ENCODE measurements at places on chromosomes 4 and X.

- no peak for DNase-seq
Measured at GRCh38 chr4:152971053-152971452, 34.9 kb downstream of the FHDC1 start.

DNA sequence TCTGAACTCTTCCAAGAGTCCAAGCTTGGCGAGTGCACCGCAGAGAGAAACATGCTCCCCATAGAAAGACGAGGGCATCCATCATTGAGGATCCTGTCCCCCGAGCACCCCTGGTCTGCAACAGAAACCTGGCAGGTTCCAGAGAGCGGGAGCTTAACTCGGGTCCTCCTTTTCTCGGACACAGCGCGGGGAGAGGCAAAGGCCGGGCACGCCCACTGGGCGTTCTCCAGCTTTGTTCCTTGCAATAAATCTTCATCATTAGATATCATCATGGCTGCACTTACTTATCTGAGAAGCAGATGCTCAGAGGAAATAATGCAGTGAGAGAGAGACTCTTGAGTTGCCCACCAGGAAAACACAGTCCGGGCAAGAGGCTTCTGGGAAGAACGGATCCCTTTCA is 90.1 kb upstream of the PSAPL1 start:
- no peak for DNase-seq

GRCh38 chrX:36504625-36505024 is 503.5 kb upstream of the FAM47C start:
- no peak for DNase-seq

GRCh38 chr4:18733961-18734360 is 712.4 kb upstream of the LCORL start:
- DNase-seq: no peak

- no peak for DNase-seq
Measured at GRCh38 chr4:38177641-38178391, 217.6 kb downstream of the PTTG2 start.

GRCh38 chr4:822361-823175 is 3.4 kb downstream of the CPLX1 start:
- no peak for DNase-seq

- DNase-seq: no peak
Measured at GRCh38 chr4:60718874-60719273, 481.3 kb upstream of the ADGRL3 start.

DNA sequence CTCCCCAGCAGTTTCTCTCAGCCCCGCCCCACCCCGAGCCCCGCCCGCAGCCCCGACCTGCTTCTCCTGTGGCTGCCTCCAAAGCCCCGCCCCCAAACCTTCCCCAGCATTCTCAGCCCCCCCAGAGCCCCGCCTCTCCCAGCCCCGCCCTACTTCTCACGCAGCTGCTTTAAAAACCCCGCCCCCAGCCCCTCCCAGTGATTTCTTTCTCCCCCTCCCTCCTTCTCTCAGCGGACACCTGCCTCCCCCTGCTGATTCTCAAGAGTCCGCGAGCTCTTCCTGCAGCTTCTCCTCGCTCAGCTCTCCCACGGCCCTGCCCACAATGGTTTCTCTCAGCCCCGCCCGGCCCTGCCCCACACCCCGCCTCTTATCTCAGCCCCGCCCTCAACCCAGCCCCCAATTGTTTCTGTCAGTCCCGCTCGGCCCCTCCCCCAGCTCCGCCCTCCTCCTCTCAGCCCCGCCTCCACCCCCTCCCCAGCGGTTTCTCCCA is 636 bp upstream of the EOLA1 start:
- DNase-seq: no peak

GRCh38 chr4:89837993-89838390 is 1.0 kb upstream of the SNCA start:
- DNase-seq: no peak

- no peak for DNase-seq
Measured at GRCh38 chr4:21470535-21470934, 478.0 kb downstream of the KCNIP4 start.

GRCh38 chr4:118936406-118936805 is 47.8 kb downstream of the SYNPO2 start:
- no peak for DNase-seq

- no peak for DNase-seq
Measured at GRCh38 chrX:71489540-71489939, 43.4 kb upstream of the OGT start.

DNA sequence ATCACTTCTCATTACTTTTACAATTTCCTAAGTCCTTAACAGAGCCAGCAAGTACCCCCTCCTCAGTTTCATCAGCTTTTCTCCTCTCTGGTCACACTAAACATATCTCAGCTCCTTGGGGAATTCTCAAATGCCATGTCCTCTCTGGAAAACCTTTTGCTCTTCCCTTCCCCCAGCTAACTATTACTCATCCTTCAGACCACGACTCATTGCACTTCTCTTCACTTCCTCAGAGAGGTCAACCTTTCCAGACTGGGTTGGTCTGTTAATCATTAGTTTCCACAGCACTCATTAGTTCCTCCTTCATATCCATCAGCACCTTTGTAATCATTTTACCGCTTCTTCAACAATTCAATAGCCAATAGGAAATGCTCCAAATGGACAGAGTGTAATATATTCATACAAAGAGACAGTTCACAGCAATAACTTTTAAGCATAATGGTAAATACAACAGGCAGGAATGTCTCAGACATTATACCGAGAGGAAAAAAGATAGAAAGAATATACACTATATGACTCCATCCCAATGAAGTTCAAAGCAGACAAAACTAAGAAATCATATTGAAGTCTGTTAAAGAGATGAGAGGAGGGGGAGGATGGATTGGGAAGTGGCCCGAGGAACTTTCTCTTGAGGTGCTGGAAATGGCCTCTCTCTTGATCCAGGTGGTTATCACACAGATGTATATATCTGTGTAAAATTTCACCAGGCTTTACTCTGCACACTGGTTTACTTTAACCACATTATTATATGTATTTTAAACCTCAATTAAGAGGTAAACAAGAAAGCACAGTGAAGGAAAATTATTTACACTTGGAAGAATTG is 39.6 kb downstream of the DDX60L start:
- no peak for DNase-seq

GRCh38 chrX:149607699-149608098 is 12.6 kb upstream of the HSFX2 start:
- no peak for DNase-seq

DNA sequence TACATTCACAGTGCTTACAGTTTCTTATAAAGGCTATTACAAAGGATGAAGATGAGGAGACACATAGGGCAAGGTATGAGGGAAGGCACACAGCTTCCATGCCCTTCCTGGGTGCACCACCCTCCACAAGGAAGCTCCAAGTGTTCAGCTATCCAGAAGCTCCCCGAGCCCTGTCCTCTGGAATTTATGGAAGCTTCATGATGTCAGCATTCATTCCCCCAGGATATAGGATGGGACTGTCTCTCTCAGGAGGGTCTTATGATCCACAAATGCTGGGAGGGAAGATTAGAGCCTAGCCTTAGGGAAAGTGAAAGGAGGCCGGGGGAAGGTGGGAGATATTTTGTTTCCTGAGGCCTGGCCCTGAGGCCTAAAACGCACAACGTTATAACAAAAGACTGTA is 236.0 kb downstream of the ANK2 start:
- no peak for DNase-seq

DNA sequence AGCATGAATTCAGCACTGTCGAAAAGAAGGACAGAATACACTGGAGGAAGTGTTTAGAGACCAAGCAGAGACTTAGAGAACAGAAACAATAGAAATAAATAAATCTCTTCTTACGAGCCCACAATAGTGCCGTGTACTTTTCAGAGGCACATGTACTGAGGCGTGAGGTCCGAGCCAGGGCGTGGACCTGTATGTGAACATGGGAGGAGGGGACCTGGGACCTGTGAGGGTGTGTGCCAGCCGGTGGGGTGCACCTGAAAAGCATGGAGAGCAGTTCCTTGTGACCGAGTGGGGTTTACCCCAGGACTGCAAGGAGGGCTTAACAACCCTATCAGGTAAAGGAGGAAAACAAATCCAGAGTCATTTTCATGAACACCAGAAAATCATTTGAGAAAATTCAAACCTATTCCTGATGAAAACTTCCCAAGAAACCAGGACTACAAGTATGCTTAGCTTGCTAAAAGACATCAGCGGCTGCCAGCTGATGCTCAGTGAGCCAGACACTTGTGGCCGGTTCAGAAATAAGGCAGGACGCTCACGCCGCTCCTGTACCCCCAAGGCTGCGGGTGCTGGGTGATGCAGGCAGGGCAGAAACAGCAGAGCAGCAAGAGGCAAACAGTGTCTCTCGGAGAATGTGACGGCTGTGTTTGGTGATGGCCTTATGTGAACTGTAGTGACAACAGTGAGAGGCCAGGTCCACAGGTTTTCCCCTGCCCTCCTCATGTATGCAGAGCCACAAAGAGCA is 37.1 kb downstream of the NELFA start:
- no peak for DNase-seq

DNA sequence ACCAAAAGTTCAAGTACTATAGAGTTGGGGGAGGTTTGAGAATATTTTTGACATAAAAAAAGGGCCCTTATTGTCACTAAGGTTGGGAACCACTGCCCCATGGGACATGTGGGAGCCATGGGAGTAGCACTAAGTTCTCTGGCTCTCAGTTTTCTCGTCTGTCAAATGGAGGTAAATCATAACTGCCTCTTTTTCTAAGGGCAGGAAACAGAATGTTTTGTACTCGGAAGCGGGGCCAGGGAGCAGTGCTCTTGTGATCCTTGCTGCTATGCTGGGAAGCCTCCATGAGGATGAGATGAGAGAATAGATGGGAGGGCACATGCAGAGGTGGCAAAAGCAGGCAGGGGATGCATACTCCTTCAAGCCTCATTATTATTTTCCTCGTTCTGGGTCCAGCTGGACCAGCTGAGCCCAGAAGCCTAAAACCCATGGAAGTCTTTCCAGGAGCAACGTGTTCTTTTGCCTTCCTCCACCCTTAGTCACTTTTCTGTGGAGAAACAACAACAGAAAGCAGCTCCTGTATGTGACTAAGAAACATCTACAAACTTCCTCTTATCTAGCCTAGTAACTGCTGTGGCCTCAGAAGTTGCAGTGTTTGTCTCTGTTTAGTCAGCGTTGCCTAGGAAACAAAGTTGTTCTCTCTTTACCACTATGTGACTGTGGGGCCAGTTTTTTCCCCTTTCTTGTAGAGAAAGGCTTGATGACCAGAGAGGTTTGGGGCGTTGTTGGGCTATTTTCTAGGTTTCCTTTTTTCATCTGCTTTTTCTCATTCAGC is 64.8 kb downstream of the TSC22D3 start:
- DNase-seq: peak; percentile 45

GRCh38 chr4:122930862-122931261 is 8.5 kb upstream of the NUDT6 start:
- no peak for DNase-seq

DNA sequence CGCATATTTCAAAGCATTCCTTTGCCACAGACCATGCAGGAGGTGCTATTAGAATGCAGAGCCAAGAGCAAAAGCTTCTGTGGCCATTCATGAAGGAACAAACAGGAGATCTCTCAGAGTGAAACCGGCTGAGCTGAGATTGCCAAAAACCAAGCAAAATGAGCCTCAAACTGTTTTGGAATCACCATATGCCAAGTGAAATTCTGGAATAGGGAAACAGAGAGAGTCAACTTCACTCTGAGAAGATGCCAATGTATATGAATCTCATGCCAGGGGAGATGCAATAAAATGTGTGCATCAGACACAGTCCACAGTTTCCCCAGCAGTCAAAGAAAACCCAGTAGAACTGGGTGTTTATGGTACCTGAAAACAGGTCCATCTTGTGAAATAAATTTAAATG is 42.3 kb downstream of the SRPX start:
- DNase-seq: no peak

DNA sequence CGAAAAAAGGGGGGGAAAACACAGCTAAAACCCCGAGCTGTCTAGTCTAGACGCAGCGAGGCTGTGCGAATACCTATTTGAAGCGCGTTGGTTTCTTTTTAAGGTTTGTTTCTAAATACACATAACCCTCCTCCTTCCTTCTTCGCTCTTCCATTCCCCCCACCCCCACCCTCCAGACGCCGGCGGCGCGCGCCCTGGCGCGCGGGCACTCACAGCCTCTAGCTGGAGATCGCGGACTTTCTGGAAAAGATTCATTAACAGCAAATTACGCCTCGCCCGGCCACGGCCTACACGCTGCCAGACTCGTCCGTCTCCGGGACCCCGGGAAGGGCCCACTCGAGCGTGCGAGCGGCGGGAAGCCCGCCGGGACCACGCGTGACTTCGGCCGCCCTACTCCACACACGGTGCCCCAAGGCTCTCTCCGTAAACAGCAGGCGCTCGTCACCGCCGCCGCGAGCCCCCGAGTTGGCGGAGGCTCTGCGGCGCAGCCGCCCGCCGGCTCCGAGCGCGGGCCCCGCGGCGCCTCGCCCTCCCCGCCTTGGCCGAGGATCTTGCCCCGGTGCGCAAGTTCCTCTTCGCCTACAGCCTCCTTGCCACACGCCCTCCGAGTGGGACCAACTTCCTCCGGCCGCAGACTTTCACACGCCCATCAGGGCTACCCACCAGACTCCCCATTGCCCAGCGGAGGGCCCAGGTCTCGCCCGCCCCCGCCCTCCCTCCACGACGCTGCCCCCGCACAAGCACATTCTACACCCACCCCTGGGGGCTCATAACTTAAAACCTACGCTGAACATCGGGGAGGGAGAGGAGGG is 2.0 kb downstream of the BCOR start:
- no peak for DNase-seq

GRCh38 chrX:86981326-86981879 is 536.2 kb upstream of the KLHL4 start:
- DNase-seq: no peak

DNA sequence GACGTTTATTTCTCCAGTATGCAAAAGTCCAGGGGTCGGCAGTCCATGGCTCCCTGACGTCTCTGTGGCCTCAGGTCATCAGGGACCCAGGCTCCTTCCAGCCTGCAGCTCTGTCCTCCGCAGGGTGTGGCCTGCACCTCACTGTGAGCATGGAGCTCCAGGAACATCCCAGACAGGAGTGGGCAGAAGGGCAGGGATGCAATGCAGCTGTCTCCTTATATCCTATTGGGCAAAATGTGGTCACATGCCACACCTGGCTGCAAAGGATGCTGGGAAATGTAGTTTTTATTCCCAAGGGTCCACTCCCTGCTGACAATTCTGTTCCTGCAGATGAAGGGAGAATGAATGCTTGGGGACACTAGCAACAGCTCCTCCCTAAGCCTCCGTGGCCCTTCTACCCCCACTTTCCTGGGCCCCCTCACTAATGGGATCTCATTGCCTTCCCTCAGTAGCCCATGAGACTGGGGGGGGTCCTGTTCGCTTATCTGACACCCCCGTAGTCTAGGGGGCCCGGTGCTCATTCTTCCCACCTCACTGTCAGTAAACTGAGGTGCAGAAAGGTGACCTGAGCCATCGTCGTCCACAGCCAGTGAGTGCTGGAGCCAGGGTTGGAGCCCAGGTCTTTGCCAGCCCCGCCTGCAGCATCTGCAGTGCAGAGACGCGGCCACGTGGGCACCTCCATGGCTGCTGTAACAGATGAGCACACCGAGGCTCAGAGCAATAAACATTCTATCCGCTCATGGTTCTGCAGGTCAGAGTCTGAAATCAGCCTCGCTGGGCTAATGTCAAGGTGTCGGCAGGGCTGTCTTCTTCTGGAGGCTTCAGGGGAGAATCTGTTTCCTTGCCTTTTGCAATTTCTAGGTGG is 5.9 kb upstream of the GRPEL1 start:
- no peak for DNase-seq

- DNase-seq: no peak
Measured at GRCh38 chrX:110600745-110601310, 194.8 kb downstream of the CHRDL1 start.
